ENCODE measurements at places on chromosomes 11 and 22.
A peak's percentile ranks its signal among the peaks of the same experiment; 100 is the strongest.

GRCh38 chr11:18699269-18699596 is 654 bp downstream of the TMEM86A start:
- DNase-seq = no peak

DNA sequence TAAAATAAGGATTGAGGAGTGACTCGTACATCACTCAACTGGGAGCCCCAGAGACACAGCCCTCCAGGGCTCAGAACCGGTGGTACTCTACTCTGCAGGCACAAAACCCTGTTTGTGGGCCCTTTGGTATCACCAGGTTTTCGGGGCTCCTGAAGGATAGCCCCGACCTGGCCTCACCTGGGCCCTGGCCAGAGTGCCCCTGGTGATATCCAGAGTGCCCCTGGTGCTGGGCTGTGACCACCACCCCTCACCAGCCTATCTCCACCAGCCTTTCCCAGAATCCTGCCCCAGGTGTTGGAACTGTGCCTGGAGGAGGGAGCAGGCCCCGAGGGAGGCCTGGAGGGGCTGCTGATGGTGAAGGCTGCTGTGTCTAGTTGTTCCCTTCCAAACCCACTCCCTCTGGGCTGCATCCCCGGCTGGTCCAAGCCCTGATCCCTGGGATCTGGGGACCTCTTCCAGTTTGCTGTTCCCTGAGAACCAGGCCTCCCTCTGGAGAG is 2.2 kb upstream of the GGT5 start:
- DNase-seq = no peak

DNA sequence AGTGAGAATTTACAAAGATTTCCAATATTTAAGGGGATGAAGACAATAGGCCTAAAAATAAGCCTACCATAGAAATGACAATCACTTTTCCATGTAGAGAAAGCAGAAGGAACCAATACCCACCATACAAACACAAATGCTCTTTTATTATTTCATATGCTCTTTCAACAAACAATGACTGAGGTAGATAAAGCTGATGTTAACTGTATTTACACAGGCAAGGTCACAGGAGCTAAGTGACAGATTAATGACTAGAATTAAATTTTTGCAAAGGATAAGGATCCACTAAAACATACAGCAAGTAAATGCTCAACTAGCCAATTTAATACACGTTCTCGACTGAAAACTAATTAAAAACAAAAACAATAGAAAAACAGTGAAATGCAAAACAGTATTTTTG is 34.2 kb downstream of the PICALM start:
- DNase-seq = no peak

DNA sequence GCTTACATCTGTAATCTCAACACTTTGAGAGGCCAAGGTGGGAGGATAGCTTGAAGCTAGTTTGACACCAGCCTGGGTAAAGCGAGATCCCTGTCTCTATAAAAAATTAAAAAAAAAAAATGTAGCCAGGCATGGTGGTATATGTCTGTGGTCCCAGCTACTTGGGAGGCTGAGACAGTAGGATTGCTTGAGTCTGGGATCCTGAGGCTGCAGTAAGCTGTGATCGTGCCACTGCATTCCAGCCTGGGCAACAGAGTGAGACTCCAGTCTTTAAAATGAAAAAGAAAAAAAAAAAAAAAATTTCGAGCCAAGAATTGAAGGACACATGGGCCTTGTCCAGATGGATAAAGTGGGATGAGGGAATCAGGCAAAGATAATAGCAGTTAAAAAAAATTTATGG is 62.5 kb downstream of the MTMR3 start:
- no peak for DNase-seq

DNA sequence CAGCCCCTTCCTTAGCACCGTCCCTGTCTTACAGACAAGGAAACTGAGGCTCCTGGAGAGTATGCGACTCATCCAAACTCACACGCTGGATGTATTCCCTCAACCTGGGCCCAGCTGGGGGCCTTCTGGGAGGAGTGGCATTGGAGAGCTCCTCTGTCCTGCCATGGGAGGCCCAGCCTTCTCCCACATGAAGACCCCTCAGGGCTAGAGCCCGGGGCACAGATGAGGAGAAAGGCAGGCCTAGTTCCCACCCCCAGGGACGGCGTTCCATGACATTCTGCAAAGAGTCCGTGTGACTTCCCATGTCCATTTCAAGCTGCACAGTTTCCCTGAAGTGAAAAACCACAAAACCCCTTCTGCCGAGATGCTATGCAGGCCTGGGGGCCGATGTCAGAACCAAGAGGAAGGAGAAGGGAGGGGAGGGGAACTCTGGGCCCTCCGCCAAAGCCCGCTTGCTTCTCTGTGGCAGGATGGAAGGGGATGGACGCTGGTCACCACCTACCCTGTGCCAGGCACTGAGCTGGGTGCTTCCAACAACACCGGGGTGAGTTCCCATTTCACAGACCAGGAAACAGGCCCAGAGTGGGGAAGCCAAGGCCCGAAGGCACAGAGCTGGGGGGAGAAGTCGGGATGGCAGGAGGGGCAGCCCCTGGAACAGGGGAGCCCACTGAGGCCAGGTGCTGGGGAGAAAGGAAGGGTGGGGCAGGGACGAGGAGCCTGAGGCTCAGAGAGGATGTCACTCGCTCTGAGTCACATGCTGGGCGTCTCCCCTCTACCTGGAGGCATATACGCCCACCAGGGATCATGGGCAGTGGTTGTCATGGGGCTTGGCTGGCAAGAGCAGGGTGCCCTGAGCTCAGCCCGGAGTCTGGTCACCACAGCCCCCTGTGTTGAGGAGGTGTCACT is 15.7 kb downstream of the RAC2 start:
- no peak for DNase-seq

GRCh38 chr11:65236194-65237059 is 25.3 kb upstream of the POLA2 start:
- DNase-seq = no peak

- no peak for DNase-seq
Observed at GRCh38 chr22:50014053-50014501, 1.5 kb upstream of the IL17REL start.

DNA sequence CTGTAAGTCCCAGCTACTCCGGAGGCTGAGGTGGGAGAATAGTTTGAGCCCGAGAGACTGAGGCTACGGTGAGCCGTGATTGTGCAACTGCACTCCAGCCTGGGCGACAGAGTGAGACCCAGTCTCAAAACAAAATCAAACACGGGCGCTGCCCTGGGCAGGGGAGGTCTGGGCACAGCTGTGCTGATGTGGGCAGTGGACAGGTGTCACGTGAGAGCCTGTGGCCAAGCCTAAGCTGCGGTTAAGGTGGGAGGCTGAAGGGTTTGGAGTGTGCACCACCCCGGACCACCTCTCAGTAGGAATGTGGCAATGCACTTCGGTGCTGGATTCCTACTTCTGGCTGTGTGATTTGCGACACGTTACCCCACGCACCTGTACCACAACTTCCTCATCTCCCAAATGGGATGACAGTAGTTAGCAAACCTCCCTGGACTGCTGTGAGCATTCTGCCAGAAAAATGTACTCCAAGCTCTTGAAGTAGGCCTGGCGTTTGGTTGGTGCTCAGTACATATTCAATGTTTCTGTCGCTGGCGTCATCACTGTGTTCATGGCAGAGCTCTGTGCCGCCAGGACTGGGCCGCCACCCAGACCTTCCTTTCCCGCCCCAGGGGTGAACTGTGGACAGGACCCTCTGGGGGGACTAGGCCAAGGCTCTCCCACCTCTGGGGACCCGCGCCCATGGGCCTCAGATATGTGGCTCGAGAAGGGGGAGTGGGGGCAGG is 807 bp upstream of the ZNF74 start:
- no peak for DNase-seq

GRCh38 chr11:72308226-72309073 is 64.5 kb upstream of the PHOX2A start:
- peak; percentile 92 for DNase-seq

GRCh38 chr11:34427186-34427805 is 11.4 kb upstream of the CAT start:
- DNase-seq = no peak

DNA sequence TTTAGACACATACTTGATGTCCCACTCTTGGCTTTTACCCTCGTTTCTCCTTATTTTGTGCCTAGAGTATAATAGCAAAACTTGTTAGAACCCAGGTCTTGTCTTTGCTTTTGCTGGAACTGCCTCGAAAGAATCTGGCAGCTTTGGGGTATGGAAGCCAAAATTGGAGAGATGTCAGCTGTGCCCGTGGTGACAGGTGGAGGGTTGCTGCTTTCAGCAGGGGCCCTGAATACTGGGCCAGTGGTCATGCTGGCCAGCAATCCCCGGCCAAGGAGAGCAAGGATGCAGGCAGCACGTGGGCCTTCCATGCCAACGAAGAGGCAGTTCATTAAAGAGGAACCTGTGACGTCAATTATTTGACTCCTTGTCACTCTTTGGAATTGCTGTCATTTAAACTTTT is 181.1 kb downstream of the HIPK3 start:
- no peak for DNase-seq

DNA sequence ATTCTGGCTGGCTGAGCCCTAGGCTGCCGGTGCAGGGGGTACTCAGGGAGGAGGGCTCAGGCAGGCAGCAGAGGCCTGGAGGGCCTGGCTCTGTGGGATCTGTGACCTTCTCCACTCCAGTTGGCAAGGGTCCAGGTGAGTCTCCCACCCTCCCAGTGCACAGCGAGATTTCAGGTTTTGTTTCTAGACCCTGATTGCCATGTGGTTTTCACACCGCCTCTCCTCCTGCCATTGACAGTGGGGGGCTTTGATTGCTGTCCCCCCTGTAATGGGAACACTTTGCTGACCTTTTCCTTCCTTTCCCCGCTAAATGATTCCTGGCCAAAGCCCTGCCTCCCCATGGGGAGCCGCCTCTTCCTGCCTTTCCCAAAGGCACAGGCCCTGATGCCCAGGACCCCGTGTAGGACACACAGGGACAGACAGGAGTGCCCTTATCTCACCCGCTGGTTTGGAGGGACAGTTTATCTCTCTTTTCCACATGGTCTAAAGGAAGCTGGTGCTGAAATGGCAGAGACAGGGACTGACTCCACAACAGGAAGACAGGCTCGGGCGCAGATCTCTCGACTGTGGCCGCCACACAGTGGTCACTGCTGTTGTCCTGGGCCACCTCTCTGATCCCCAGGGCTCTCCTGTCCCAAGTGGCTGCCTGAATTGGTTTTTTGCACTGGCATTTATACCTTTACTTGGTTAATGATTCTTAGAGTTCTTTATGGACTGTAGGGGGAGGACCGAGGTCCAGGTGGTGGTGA is 43.4 kb downstream of the BCR start:
- DNase-seq = no peak

GRCh38 chr11:62461740-62462507 is 43.1 kb downstream of the SCGB1A1 start:
- no peak for DNase-seq

- no peak for DNase-seq
Observed at GRCh38 chr22:45996241-45997076, 19.5 kb upstream of the WNT7B start.

- no peak for DNase-seq
Observed at GRCh38 chr11:16773981-16774935, 35.8 kb downstream of the C11orf58 start.

- no peak for DNase-seq
Observed at GRCh38 chr11:85774256-85775101, 36.5 kb downstream of the SYTL2 start.

GRCh38 chr11:94740083-94741021 is 27.8 kb upstream of the AMOTL1 start:
- no peak for DNase-seq

DNA sequence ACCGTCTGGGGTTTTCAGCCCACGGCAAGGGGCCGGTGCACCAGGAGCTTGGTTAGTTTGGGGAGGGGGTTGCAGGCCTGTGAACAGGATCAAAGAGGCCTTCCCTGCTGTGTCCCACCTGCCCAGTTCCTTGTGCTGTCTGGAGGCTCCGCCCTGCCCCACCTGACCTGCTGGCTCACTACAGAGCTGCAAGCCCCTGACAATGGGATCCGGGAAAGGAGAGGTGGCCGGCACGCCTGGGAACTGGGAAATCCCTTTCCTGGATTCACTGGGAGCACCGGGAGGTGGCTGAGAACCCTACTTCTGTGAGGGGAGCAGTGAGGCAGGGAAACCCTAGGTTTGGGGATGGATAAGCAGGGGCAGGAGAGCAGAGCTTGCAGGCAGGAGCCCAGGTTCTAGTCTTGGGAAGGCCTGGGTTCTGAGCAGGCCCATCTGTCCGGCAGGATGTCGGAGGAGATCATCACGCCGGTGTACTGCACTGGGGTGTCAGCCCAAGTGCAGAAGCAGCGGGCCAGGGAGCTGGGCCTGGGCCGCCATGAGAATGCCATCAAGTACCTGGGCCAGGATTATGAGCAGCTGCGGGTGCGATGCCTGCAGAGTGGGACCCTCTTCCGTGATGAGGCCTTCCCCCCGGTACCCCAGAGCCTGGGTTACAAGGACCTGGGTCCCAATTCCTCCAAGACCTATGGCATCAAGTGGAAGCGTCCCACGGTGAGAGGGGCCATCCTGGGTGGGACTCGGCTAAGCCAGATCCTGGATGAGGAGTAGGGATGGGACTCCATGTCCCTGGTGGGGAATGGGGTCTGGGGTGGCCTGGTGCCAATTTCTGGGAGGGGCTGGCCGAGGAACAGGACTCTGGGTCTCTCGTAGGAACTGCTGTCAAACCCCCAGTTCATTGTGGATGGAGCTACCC is 786 bp downstream of the CAPN1 start:
- no peak for DNase-seq

DNA sequence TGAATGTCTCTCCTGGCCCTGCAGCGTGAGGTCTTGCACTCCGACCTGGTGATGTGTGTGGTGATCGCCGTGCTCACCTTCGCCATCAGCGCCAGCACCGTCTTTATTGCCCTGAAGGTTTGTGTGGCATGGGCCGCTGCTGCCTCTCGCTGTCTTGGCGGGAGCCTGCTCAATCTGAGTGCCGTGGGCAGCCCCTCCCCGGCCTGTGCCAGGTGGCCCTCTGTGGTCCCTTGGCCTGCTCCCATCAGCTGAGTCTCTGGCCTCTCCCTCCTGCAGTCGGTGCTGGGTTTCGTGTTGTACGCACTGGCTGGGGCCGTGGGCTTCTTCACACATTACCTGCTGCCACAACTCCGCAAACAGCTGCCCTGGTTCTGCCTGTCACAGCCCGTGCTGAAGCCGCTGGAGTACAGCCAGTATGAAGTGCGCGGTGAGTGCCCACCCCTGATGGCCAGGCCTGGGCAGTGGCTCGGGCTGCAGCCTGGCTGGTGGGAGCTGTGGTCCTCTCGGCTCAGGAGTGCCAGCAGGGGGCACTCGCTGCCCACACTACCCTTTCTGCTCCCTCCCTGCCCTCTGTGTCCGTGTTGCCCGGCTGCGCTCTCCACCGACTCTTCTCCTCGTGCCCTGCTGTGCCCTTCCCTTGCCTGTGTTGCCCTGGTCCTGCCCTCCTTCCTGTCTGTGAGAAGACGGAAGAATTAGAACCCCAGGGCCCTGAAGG is 10.2 kb downstream of the PCNX3 start:
- no peak for DNase-seq

DNA sequence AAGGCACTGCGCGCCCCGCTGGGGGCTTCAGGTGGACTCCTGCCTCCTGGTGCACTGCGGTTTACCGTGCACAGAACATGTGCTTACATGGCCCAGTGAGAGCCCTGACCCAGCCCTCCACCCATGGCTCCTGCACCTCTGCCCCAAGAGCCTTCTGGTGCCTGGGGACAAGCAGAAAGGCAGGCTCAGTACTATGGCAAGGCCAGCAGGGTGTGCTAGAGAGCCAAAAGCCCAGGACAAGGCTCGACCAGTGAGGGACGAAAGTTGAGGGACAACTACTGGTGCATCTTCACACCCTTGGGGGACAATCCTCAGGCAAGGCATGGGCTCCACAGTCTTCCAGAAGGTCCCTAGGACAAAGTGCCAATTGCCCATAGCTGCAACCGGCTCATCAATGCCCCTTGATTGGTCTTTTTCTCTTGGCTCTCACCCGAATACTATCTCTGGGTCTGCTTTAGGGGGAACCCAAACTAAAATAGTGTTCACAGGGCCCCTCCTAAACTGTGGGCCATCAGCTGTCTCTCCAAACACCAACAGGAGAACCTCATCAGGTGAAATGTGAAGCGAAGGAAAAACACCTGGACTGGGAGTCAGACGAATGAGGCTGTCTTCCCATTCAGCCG is 13.5 kb downstream of the PGA5 start:
- DNase-seq = no peak

Data from NCI-H187 (cell line).